ENCODE measurements at places on chromosomes 11 and 22.

DNA sequence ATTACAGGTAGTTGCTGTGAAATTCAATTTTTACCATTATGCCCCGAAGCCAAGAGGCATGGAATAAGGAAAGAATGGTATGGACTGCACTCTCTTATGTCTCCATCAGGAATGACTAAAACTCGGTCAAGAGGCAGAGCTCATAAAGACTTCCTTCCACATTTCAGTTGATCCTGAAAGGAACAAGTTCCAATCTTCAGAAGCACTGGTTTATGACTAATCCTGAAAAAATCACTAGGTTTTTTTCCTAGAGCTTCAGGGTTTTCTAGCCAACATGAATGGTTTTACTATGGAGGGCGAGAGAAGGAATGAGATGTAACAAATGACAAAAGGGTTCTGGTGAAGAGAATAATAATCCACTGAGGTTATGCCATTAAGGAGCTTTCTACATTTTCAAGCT is 832.2 kb downstream of the NTM start:
- DNase-seq: no peak

GRCh38 chr11:36186340-36187175 is 102.7 kb downstream of the COMMD9 start:
- DNase-seq: no peak

DNA sequence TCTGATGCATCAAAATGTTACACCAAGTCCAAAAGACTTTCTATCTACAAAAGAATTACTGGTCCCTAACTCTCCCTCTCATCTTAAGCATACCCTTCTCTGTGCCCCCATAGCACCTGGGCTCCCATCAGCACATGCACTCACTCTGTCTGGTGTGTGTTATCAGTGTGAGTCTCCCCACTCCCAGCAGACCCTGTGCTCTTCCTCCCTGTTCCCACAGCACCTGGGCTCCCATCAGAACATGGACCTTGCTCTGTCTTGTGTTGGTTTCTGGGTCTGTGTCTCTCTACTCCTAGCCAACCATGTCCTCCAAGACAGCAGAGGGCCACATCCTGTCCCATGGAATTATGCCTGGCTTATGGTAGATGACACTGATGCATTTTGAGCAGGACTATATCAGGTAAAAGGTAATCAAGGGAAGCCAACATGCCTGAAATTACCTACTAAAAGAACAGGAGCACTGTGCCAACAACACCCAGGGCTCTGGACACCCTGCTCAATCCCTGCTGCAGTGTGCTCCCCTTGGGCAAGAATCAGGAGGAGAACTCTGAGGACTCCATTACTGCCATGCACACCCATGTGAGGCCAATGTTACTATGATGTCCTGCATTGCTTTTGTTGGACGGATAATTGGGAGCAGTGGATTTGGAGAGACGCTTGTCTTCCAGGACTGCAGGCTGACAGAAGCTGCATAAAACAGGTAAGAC is 34.3 kb downstream of the GAB4 start:
- DNase-seq: no peak

DNA sequence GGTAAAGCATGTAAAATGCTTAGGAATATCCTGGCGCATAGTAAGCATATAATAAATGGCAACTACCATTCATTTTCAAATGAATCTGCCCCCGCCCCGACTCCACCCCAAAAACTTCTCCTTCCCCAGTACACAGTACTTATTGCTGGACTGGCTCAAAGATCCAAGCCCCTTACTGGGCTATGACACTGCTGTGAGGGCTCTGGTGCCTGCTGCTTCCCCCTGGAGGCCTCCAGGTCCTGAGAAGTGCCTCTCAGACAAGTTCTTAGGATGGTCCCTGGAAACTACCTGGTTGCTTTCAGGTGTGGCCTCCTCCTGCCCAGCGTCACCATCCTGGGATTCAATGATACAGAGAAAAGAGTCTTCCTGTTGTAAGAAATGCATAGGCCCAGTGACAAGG is 190.6 kb upstream of the NTM start:
- no peak for DNase-seq

GRCh38 chr11:63666874-63667273 is 4.3 kb downstream of the ATL3 start:
- no peak for DNase-seq

GRCh38 chr11:76701294-76702040 is 30.9 kb upstream of the LRRC32 start:
- no peak for DNase-seq

DNA sequence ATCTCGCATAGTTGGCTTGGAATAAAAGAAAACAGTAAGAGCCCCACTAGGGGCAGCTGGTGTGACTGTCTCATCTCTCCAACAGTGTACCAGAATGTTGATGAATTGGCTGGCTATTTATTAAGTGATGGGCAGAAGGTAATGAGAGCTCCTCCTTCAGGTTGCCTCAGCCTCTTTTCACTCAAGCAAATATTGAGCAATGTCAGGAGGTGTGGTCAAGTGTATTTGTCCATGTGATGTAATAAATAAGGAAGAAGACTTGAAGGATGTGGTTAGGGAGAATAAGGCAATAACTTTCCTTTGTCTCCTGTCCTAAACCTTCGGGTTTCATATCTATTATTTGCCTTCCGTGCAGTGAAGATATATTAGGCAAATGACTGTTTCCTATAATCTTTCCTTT is at the start of gene TCN1:
TSS of gene TCN1 (minus strand) at position 91 of the 400 bp plus-strand sequence. CDS start at position 74, 17 bp downstream.
- no peak for DNase-seq

- no peak for DNase-seq
Measured at GRCh38 chr11:129637983-129638776, 177.5 kb upstream of the TMEM45B start.

DNA sequence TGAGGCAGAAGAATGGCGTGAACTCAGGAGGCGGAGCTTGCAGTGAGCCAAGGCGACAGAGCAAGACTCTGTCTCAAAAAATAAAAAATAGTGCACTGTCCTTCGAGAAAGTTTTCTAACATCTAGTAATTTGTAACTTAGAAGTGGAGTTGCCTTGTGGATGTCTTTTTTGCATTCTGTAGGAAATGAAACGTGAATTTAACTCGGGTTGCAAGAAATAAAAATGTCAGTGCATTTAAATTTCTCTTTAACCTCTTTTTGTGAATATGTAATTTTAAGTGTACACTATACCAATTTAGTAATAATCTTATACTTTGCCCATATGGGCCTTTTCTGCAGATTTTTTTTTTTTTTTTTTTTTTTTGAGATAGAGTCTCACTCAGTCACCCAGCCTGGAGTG is 26.2 kb upstream of the CRKL start:
- DNase-seq: no peak

DNA sequence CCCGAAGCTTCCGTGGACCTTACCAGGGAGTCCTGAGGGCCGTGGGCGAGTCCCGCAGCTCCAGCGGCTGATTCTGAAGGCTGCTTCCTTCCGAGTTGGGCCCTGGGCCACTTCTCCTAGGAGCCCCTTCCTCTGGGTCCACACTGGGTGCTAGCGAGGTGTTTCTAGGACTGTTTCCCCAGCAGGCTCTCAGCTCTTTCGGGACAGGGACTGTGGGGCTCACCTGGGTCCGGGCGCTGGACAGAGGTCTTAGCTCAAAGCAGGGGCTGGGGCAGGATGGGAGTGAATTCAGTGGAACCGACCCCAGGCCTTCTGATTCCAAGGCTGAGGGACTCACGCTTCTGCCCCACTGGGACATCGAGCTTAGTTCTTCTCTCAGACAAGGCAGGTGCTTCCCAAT is 29.3 kb upstream of the CSNK1E start:
- DNase-seq: no peak

GRCh38 chr11:96388891-96389719 is 607 bp downstream of the CCDC82 start:
- DNase-seq: no peak

DNA sequence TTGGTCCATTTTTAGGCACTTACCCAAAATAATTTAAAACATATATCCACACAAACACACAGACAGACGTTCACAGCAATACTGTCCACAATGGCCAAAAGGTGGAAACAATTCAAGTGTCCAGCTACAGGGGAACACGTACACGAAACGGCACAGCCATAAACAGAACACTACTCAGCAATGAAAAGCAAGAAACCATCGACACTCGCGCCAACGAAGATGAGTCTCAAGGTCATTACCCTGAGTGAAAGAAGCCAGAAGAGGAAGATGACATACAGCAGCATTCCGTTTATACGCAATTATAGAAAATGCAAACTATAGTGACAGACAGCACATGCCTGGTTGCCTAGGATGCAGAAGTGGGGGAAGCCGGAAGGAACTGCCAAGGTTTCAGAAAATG is 13.4 kb upstream of the COMT start:
- DNase-seq: no peak

GRCh38 chr11:10371926-10372641 is 67.2 kb downstream of the ADM start:
- no peak for DNase-seq

DNA sequence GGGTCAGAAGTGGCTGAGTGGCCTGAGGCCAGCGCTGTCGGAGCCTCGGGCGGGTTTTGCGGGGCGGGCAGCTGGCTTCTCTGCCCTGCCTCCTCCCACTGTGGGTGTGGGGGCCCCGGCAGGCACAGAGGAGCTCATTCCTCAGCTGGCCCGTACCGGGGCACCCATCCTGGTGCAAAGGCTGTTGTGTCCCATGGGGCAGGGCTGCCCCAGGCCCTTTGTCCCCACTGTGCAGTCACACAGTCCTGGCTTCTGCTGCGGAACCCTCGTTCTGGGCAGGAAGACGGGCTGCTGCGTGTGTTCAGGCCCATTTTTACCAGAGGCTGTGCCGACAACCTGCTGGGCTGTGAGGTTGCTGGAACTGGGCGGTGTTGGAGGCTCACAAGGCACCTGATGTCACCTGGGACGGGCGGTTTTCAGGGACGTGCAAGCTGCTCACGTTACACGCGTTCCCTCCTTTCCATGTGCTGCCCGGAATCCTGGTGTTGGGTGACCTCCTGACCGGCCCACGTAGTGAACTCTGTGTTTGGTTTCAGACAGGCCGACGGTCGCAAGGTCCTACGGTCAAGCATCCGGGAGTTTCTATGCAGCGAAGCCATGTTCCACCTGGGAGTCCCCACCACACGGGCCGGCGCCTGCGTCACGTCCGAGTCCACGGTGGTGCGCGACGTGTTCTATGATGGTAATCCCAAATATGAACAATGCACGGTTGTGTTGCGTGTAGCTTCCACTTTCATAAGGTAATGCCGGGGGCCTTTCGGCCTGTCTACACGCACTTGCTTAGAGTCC is 5.2 kb downstream of the SELENOO start:
- DNase-seq: no peak

GRCh38 chr22:27244328-27244727 is 557.2 kb downstream of the MN1 start:
- no peak for DNase-seq

GRCh38 chr11:75113030-75113429 is 16.4 kb upstream of the OR2AT4 start:
- no peak for DNase-seq

GRCh38 chr11:88384669-88385005 is 47.1 kb upstream of the CTSC start:
- no peak for DNase-seq

DNA sequence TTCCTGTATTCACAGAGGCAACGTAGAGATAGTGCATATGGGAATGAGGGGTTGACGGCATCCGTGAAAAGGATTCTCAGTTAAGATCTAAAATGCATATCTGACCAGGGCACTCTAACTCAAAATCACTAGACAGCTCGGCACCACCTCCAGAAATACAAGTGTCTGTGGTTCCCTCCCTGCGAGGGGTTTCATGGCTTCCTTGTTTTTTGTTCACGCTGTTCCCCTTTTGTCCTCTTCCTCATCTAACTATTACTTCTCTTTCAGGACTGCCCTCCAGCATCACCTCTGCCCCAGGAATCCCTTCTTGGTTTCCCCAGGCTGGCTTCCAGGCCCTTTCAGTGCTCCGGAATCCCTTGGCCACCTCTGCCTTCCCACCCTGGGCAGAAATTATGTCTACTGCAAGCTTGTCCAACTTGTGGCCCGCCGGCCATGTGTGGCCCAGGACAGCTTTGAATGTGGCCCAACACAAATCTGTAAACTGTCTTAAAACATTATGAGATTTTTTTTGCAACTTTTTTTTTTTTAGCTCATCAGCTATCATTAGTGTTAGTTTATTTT is 159.9 kb downstream of the FBXO7 start:
- no peak for DNase-seq

DNA sequence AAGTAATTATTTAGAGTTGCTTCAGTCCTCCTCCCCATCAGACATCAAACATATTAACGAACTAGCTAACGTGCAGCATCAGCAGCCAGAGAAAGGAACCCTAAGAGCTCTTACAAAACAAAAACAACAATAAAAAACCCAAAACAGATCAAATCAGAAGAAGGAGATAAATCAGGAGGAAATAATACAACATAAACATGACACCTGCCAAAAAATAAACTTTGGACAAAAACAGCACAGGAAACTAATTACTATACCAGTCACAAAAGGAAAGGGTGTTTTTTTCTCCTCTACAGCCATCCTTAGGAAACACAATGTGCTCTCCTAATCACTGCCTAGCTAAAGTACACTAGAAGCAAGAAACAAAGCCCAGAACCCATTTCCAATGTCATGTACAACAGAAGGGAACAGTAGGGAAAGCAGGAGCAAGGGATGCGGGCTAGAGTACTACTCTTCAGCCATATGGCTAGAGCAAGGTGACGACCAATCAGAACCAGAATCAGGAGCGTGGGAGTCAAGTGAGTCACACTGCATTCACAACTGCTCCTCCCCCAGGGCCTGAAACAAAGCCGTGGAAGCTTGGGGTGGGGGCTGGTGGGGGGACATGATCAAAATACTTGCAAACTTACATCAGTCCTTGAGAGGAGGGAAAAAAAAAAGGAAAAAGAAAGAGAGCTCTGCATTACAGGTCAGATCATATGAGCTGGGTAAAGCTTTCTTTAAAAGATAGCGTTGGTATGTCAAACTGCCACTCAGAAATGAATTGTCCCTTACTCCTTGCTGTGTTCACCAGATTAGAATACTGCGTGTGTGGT is 60.4 kb downstream of the LARGE2 start:
- no peak for DNase-seq

DNA sequence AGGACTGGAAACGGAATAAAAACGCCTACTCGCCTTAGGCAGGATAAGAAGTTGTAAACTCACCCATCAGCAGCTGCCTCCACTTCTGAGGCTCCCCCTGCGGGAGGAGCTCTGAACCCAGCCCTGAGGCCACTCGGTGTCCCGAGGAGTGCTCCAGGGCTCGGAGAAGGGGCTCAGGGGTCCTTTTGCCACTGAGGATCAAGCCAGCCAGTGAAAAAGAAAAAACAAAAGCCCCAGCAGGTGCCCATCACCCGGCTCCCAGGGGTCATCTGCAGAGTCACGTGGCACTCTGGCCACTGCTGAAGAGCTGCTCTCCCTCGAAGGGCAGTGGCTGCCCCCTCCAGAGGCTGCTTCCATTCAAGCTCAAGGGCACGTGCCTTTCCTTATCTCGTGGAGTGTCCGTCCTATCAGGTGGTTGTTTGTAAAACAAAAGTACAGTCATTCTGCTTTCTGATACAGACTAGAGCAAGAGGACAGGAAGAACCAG is 29.0 kb downstream of the NUP50 start:
- DNase-seq: no peak
